ENCODE measurements at places on chromosomes 13 and 19.

- no peak for DNase-seq
Observed at GRCh38 chr13:78657699-78658629, 991 bp downstream of the OBI1 start.

DNA sequence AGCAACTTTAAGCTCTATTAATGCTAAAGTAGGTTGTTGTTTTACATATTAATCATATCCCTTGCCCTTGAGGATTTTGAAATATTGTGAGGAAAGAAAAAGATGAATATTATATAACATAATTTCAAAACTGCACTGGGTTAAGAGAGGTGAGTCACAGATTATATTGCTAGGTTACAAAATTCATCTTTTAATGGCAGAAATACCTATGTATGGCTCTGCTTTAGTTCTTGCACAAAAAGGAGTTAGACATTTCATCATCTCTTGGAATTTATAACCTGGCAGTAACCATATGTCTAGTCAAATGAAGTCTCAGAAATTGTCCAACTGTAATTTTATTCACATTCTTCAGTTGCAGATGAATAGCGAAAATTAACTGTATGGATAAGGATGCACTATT, 2041.1 kb downstream of the OLFM4 start:
- no peak for DNase-seq

DNA sequence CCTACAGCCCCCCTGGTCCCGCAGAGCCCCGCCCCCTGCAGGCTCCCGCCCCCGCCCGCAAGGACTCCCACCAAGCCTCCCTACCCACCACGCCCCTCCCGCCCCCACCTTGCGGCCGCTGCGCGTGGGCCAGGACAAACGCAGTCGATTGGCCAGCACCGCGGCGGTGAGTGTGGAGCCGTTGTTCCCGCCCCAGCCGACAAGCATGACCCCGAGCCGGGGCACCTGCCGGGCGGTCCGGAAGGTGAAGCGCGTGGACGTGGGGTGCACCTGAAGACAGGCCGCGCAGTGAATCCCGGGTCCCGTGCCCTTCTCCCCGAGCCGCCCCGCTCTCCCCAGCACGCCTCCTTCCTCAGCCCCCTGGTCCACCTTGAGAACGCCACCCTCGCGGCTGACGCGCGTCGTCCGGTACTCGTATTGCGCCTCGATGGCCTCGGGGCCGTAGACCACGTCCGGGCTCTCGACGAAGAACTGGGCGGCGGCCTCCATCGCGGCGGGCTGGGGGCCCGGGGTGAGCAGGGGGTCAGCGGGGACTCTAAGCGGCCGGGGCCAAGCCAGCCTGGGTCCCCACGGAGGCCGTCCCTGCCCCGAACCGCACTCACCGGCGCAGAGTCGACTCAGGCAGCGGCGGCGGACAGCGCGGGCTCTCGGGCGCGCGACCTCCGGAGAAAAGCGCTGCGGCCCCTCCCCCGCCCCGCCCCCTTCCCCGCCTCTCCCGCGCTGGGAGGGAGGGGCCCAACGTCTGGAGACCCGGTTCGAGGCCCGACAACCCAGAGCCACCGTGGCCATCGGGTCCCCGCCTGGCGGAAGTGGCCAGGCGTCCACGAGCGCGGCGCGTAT, at the start of gene ISYNA1:
Gene ISYNA1 (minus strand): TSS at position 643 of the 840 bp plus-strand sequence. CDS start 154 bp downstream, at position 489.
- DNase-seq = peak; percentile 47

GRCh38 chr13:42001580-42001979, 40.7 kb upstream of the VWA8 start:
- no peak for DNase-seq

DNA sequence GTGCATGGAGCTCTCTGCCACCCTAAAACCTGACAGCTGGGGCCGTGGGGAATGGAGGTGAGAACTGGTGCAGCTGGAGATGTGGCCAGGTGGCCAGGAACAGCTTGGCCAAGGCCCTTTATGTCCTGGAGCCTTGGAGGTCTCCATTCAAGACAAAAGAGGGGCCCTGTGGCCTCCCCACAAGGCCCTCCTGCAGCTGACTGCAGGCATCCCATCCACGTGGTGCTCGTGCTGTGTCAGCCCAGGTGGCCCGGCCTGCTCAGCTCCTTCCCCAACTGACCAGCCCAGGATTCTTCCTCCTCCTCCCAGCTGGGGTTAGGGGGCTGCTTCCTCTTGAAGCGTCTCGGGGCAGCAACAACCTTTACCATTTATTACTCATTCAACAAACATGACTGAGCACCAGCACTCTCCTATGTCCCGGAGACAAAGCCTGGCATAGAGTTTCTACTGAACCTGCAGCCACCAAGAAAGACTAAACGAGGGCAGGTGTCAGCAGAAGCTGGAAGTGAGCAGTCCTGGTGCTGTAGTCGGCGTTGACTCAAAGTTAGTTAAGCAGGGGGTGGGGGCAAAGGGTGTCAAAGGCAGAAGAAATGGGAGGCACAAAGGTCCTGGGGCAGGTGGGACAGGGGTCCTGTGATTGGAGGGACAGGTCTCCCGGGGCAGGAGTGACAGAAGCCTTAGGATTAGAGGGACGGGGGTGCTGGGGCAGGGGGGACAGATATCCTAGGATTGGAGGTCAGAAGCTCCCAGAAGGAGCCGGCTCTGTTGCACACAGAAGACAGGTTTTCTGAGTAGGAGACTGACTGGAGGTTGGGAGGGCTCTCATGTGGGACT, 23.3 kb upstream of the C13orf46 start:
- no peak for DNase-seq

DNA sequence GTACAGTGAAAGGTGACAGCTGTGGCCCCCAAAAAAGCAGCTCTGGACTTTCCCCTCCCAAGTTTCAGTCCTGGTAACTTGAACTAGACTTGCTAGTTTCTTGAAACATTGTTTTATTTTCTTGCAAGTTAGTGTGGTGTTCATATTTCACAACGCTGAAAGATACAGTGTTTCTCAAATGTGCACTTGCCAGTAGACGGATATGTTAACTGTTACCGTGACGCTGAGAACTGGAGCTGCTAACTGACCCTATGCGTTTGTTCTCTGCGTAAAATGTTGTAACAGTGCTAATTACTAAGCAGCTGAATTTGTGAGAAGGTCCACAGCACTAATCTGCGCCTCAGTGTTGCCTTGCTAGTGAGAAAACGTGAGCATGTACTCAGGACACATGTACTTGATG, 79.6 kb downstream of the GGACT start:
- no peak for DNase-seq

DNA sequence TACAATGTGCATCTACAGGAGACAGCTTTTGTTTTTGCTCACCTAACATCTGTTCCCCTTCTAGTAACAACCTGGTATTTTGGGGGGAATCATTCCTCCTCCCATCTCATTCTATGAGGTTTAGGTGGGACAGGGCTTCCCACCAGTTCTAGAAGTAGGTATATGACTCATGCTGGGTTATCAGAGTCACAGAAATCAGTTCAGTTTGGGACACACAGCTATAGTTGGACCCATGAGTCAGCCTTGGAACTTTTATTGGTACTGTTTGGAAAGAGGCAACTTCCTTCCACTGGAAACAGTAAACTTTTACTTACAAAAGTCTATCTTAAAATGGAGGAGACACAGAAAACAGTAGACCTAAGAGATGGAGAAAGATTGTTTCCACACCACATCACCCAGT, 185.5 kb downstream of the DNAJC3 start:
- no peak for DNase-seq

DNA sequence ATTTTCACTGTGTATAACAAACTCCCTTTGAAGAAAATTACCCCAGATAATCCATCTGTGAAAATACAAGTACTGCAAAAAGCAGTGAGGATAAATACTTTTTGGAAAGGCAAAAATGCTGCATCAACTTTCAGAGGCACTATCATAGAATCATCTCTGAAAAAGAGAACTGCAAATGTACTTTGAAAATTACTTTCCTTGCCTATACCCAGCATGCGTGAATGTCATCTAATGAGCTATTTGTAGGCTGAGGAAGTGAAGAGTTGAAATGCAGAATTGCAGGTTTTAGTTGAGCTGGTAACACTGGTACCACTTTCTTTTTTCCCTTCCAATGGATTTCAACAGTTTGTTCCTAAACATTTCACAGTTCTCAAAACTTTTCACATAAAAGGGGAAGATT, 196.7 kb downstream of the TBC1D4 start:
- no peak for DNase-seq

- no peak for DNase-seq
Observed at GRCh38 chr19:5051619-5052018, 82.7 kb downstream of the KDM4B start.
